ENCODE measurements at places on chromosomes 7 and 10.
A peak's percentile ranks its signal among the peaks of the same experiment; 100 is the strongest.

GRCh38 chr7:157488281-157488680 is 151.5 kb downstream of the DNAJB6 start:
- DNase-seq: no peak

GRCh38 chr10:14190702-14191101 is 140.0 kb downstream of the FRMD4A start:
- no peak for DNase-seq

DNA sequence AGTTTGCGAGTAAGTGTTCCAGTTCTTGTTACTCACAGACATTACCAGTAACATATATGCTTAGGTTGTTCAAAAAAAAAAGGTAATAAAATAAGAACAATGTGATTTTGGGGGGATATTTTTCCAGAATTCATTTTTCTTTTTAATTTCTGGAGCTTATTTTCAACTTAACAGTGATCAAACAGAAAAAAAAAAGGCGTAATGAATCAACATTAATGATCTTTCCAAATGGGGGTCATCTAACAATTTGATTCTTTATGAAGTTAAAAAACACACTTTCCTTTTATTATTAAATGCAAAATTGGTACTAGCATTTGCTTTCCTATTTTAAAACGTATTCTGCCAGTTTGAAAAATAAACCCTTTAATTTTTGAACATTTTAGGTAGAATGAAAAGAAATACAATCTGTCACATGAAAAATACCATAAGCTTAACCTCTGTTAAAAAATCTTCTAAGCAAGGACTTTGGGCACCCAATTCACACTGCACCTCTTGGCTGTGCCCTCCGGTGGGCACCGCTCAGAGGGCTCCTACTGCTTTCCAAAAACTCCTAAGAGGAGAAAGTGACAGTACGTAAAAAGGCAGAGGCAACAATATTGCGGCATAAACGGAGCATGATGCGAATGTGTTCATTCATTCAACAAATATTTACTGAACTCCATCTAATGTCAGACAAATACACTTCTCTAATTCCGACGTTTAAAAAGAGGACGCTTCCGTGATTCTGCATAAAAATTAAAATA is 32.6 kb downstream of the CNPY1 start:
- no peak for DNase-seq

DNA sequence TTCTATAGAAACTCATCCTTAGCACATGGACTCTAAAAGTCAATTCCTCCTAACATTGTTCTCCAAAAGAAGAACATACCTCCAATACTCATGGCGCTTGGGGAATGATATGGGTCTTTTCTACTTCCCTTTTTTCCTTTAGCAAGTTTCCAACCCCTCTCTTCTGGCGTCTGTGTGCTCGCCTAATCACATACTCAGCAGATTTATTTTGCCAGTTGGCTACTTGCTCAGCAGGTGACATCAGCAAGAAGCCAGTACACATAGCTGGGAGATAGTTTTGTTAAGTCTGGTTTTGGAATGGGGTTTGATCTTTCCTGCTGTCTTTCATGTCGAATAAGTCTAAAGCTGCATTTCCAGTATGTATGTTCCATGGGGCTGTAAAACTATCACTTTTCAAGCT is 193.8 kb downstream of the POM121L12 start:
- no peak for DNase-seq

DNA sequence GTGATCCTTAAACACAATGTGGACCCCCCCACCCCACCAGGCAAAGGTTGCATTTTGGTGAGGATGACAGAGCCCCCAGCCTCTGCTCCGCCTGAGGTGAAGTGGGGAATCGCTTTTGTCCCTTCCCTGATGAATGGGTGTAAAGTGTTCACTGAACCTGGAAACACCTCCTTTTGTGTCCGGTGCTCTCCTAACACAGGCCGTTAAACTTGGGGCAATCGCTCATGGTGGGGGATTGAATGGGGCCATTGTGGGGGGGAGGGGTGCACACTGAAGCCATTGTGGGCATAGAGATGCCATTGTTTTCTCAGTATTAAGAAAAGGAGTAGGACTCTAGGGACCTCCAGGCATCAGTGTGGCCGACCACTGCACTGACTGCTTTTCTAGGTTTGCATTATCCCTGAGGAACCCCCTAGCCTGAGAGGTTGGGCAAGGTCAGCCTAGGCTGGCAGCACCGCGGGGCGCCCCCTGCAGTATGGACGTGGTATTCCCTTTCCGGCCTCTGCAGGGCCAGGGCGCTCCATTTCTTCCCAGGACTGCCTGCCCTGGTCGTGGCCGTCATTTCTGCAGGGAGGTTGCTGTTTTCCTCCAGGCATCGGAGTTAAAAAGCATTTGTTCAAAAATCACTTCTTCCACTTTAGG is 158.3 kb downstream of the TCF7L2 start:
- peak; percentile 69 for DNase-seq

DNA sequence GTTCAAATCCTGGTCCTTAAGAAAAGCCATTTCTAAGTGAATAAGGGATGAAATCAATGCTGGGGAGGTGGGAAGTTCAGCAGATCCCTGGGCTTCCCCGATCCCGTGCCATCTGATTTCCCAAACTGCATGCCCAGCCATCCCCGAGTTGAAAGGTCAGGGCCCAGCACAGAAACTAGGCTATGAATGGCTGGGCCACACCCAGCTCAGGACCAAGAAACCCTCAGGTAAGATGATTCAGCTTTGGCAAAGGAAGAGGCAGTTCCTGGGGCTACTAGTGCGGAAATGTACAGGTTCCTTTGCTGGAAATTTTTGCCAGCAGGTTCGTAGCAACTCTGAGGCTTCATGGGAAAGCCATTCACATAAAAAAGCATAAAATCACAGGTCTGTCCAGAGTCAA is 182.7 kb downstream of the FAM107B start:
- DNase-seq: no peak

DNA sequence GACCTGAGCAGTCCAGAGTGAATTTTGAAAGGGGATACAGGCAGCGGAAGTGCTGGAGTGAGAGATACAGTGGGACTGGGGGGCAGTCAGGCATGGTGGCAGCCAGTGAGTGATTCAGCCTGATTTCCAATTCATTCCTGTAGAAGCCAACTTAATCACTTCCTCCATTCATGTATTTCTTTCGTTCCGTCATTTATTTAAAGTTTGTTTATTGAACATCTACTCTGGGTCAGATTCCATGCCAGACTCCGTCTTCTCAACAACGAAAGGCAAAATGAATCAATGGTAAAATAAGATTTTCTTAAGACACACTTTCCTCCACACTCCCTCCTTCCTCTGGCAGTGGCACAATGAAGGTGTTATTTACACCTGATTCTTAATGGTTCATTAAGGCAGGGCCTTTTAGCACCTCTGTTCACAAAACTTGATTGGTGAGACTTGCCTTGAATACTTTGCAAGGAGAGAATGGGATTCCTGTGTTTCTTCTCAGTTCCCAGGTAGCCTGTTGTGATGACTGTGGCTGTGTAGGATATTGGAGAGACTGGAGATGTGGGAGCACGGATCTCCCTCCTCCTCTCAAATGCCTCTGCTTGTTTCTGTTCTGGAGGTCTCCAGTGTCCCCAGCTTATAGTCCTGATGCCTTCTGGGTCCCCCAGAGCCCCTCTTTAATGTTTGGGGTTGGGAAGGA is 27.9 kb downstream of the ADCYAP1R1 start:
- DNase-seq: no peak

GRCh38 chr7:39172137-39172536 is 194.4 kb downstream of the POU6F2 start:
- DNase-seq: no peak

DNA sequence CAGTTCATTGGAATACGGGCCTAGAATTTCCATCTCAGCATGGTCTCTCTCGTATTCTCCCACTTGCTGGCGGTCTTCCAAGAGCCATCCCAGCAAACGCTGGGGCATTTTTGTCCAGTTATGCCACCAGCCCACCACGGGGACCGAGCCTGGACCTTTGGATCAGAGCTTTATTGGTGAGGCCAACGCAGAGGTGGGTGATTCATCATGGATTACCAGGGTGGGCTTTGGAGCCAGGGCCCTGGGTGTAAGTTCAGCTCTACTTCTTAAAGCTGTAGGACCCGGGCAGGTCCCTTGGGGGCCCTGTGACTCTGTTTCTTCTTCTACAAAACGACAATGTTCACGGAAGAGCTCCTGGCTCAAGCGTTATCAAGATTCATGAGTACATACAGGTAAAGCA is 22.7 kb upstream of the PITRM1 start:
- no peak for DNase-seq

DNA sequence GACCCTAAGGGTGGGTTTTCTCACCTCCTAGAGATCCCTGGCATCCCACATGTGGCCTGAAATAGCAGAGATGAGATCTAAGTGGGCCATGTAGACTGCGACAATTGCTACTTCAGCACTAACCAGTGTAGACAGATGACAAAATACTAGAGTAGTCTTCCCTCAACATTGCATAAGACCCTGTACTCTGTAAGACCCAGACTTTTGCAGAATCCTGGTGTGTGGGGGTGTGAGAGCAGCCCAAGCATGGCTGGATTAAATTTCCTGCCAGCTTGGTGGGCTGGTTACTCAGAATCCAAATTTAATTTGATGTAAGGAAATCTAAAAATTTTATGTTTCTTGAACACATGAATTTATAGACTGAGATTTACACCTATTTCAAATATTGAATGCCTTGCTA is 88.3 kb downstream of the ZNF365 start:
- DNase-seq: no peak

GRCh38 chr7:80770061-80770460 is 131.6 kb downstream of the CD36 start:
- DNase-seq: no peak

GRCh38 chr10:44032216-44032615 is 352.7 kb downstream of the CXCL12 start:
- no peak for DNase-seq

DNA sequence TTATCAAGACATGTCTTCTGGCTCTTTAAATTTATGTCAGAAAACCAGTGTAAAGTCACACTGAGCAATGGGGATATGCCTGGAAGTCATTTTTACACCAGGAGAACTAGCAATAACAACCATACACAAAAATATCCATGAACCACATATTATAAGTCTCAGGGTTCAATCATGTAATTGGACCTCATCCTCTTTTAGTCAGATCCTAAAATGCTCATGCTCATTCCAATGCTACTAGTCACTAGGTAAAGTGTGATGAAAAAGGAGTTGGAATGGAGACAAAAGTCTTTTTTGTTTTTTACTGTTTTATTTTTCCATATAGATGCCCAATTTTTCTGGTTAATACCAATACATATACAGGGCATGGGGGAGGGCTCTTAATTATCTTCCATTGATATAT is 306.1 kb downstream of the DGKB start:
- DNase-seq: no peak

- DNase-seq: no peak
Measured at GRCh38 chr7:32147546-32148268, 77.5 kb upstream of the PDE1C start.

DNA sequence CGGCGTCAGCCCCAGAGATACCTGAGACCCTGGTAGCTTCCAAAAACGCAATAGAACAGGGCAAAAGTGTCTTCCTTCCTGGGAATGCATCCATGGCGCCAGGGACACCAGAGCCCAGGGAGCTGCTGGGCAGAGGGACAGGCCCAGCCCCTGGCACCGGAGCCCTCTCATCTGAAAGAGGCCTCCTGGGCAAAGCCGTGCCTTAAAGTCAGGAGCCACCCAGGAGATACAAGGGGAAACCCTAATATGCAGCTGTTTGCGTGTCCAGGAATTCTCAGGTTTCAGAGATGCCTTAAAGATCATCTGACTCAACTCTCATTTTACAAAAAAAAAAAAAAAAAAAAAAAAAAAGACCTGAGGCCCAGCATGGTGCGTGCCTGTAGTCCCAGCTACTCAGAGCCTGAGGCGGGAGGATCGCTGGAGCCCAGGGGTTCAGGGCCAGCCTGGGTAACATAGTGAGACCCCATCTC is 28.0 kb downstream of the NUDT1 start:
- DNase-seq: no peak

GRCh38 chr7:154967401-154967955 is 35.4 kb downstream of the PAXIP1 start:
- no peak for DNase-seq

- no peak for DNase-seq
Measured at GRCh38 chr10:100741378-100742075, 3.9 kb upstream of the PAX2 start.

- DNase-seq: no peak
Measured at GRCh38 chr7:26683277-26683676, 181.1 kb downstream of the SKAP2 start.

DNA sequence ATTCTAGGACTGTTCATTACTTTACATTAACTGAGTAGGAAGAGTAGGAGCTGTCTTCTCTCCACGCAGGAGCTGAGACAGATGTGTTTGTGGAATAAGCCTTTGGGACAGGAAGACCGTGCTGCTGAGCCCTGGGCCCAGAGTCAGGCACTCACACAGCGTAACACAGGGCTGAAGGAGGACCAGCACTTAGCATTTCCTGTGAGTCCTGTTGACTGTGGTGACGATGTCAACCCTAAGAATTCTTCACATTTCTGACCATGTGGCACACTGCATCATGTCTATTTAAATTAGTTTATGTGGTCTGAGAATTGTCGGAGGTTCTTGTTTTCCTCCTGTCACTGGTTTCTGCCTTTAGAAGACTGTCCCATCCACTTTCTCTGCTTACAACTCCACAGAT is 117.2 kb downstream of the PIP4K2A start:
- no peak for DNase-seq

GRCh38 chr10:122310311-122311050 is 39.4 kb downstream of the BTBD16 start:
- peak; percentile 19 for DNase-seq

DNA sequence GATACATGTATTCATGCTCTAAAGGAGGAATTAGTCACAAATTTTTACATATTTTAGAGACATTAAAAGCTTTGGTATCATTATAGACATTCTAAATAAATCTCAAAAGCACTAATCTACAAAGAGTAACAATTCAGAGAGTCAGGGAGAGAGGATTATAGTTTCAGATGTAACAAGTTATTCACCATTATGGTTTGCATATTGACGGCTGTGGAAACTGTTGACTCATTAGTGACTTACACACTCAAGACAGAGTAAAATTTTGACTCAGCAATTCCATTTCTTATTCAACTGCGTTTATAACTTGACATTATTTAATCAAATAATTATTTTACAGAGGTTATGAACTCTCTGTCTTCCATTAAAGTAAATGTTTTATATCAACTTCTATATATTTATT is 95.4 kb upstream of the SEMA3C start:
- DNase-seq: no peak

DNA sequence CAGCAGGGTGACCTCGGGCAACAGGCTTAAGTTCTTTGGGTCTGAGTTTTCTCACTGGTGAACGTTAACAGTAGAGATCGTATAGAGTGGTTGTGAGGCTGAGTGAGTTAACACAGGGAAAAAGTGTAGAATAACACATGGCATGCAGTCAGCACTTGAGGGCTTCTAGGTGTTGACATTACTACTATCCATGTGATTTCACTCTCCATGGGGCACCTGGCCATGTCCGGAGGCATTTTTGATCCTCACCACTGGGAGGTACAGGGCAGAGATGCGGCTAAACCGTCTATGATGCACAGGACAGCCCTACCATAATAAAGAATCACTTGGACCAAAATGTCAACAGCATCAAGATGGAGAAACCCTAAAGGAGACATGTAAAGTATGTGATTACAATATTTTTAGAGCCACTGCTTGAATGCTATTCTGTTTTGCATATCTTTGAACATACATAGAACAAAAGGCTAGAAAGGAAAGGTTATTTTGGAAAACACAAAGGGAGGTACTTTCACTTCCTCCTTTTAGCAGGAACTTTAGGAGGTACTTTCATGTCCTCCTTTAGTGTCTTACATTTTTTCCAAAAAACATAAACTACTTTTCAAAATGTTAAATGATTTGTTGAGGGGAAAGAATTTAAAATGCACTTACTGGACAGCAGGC is 44.3 kb downstream of the NOD1 start:
- no peak for DNase-seq

Measured in eye (tissue), 1 donor.